ENCODE measurements at places on chromosomes 1 and 21.

- no peak for DNase-seq
These were observed 37.2 kb downstream of the ETNK2 start for GRCh38 chr1:204114606-204115005.

GRCh38 chr1:47759251-47759935 is 237.8 kb downstream of the TRABD2B start:
- DNase-seq = no peak

- no peak for DNase-seq
These were observed 614.0 kb downstream of the USP25 start for GRCh38 chr21:16343776-16344175.

GRCh38 chr1:207440626-207441025 is 13.5 kb upstream of the CR2 start:
- no peak for DNase-seq

GRCh38 chr1:93695411-93696005 is 13.9 kb upstream of the BCAR3 start:
- DNase-seq = no peak

GRCh38 chr1:961132-961669 is 817 bp downstream of the KLHL17 start:
- DNase-seq = no peak

GRCh38 chr1:217090060-217090911 is 367.1 kb upstream of the ESRRG start:
- no peak for DNase-seq

DNA sequence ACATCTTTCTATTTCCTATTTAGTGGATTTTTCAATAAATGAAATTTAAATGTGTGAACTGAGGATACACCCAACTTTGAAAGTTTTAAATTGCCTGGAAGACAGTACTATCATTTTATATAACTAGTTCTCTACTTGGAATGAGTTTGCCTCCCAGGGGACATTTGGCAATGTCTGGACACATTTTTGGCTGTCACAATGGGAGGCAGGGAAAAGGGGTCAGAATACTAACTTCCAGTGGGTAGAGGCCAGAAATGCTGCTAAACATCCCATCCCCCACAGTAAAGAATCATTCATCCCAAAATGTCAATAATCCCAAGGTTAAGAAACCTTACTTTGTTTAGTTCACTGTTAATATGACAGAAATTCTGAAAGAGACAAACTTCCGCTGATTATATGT is 13.2 kb upstream of the NRAS start:
- DNase-seq = no peak

DNA sequence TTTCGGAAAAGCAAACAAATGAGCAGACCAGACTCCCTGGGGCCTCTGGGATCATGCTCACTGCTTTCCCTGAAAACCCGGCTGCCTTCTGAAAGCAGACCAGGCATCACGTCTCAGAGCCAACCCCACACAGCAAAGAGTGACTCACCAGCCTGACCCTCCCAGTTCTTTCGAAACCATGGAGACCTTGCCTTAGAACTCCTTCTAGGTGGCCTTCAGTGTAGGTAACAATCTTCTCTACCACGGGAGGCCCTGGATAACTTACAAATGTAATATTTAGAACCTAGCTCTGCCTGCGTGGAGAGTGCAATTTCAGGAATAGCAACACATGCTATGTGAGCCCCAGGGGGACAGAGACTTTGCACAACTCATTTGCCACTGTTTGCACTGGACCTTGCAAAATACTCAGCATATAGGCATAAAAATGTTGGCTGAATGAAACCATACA is 105.2 kb downstream of the SUSD4 start:
- no peak for DNase-seq

- DNase-seq = no peak
These were observed 9.7 kb downstream of the PTPN14 start for GRCh38 chr1:214541693-214542092.

DNA sequence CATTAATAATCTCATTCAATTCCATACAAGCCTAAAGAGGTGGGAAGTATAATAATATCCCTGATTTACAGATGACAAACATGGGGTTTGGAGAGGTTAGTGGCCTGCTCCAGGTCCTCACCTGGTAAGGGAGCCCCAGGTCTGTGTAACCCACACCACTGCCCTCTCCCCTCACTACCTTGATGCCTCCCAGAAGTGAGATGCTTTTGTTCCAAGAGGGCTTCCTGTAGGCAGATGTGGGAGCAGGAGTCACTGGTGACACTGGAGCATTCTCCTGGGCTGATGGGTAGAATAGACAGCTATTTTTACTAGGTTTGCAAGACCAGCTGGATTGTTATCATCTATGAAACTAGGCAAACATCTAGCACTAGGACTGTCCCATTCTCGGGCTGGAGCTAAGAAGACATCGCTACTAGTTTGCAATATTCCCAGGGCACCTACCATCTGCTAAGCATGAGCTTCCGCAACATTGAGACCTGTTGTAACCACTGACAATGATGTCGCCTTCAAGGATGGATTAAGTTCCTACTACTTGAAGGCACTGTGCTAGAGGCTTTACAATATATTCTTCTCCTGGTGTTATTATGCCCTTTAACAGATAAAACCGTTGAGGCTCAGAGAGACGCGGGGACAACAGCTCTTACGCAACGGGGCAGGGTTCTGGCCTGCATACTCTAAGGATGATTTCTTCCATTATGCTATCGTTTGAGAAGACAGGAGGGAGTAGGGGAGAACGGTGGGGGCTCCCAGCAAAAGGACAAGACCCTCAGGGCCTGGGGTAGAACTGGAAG is 35.0 kb downstream of the BATF3 start:
- DNase-seq = no peak

DNA sequence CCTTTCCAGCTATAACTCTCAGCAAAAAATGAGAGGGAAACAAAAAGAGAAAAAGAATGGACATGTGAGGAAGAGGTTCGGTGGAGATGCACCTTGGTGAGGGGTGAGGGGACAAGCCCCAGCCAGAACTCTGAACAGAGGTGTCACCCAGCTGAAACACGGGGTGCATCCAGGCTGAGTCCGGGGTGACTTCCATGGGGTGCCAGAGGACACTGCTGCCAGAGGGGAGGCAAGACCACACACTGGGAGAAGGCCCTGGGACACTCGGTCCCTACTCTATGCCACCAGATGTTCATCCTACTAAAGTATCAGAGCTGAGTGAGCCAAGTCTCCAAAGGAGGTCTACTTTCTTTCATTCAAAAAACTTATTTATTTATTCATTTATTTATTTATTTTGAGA is 36.1 kb upstream of the PPP1R15B start:
- no peak for DNase-seq

DNA sequence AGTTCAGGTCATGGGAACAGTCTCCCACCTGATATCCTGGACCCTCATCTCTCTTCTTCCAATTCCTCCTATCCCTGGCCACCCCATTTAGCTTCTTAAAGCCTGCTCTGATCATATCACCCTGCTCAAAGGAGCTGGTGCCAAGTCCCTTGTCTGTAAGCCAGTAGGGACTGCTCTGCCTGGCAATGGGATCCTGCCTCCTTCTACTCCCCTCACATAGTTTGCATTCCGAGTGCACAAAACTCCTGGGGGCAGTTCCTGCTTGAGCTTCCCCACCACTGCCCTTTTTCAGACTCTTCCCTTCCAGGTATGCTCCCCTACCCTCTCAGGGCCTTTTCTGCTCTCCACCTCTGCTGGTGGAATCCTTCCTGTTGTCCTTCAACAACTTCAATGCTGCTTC is 48.1 kb downstream of the NGF start:
- DNase-seq = no peak

DNA sequence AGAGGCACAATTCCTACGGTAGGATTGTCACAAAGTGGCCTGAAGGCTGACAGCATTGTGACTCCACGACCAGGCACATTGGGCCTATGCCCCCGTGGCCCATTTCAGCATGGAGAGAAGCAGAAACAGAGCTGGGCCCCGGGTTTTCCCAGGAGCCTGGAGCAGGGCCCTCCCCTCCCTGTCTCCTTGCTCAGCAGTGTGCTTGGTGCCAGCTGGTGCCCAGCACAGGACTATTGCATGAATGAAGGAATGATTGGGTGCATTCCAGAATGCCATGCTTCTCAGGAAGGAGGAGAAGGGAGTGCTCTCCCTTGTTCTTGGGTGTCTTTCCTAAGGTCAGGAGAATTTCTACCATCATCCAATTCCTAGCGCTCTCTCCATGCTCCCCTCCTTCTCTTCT is 33.7 kb downstream of the IER5 start:
- no peak for DNase-seq

GRCh38 chr1:110300412-110301085 is 38.6 kb upstream of the RBM15 start:
- DNase-seq = no peak

Measured in stimulated activated CD4-positive, alpha-beta T cell treated with anti-CD3 and anti-CD28 coated beads, Interleukin-2, amount 100 ng/mL, for 4 hours (primary cell).